NCI-H1105 (cell line): ENCODE measurements at places on chromosomes 12 and 14.

DNA sequence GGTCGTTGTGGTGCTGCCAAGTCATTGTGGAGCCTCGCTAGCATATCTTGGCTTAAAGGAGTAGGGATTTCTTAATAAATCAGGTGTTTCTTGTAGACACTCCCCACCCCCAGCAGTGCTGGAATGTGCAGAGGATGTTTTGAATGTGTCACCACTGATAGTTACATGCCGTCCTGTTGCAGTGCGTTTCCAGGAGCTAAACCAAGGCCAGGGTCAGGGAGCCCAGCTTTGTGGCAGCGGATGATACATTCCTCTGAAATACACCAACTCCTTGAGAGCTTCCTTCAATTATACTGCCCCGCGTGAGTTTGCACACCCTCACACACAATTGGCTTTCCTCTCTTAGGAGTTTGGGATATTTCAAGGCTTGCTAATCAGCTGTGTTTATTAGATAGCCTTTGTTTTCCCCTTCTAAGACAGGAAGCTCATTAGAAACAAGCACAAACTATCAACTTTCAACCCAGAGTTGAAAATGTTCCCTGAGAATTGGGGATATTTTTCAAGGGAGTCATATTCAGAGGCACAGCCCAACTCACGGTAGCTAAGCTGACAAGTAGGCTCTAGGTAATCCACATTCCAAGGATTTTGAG lies 154.9 kb downstream of the C12orf75 start:
- no peak for DNase-seq

GRCh38 chr12:25864306-25865276 lies 93.9 kb upstream of the RASSF8 start:
- DNase-seq = no peak

DNA sequence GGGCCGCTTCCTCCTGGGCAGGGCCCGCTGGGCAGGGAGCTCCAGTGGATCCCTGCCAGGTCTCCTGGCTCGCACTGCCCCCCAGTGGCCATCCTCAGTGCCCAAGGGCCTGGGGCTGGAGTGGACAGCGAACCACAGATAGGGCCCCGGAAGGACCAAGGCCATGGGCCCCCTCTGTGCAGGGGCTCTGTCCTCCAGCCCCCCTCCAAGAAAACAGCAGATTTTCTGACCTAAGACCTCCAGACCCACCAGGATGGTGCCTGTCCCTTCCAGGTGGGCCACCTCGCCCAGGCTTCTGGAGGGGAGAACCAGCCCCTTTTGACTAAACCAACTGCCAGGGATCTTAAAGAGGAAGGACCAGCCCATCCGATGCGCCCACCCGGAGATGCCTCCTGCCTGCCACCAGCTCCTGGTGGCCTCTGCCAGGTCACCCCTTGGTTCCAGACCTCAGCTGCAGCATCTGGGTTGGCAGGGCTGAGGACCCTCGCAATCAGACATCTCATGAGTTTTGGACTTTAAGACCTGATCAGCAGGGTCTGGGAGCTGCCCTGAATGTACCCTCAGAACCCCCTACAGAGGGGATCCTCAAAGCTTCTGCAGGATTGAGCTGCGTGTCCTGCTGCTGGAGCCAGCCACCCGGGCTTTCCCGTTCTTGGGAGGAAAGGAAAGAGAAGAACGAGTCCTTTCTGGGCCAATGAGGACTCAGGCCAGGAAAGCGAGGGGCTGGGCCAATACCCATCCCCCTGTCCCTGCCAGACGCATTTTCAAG lies 325.8 kb upstream of the DIO3 start:
- DNase-seq = peak; percentile 27

GRCh38 chr12:94327809-94328208 lies 131.9 kb downstream of the CEP83 start:
- no peak for DNase-seq

DNA sequence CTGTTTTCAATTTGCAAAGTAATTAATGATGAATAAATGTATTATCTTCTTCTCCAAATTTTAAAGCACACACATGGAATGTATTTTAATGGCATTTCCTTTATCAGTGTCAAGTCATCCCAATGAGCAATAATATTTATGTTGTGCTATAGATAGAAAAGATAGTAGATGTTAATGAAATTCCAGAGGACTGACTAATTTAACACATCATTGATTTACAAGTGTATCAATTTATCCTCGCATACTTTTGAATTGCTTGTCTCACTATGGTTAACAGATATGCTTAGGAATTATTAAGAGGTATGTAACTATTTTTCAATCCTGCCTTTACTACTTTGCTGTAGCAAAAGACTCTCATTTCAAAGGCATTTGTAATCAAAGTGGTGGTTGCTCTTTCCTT lies 842.9 kb downstream of the SLC6A15 start:
- no peak for DNase-seq

- no peak for DNase-seq
Measured at GRCh38 chr14:86639146-86639545, 1109.2 kb downstream of the FLRT2 start.

GRCh38 chr12:79423560-79423959 lies 267.2 kb downstream of the PAWR start:
- no peak for DNase-seq

DNA sequence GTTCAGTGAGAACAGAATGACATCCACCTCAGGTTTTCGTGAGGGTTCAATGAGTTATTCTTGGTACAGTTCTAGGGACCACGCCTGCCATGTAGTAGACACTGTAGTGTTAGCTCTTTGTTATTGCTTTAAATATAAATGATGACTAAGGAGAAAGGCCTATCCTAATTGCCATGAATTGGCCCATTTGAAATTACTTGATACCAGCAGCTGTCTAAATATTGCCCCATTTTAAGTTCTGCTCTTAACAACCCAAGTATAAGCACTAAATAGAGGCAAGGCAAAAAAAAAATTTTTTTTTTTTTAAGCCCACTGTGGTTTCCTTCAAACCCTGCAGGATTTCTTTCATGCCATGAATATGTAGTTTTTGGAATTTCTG lies 84.5 kb downstream of the BORCS5 start:
- DNase-seq = no peak

DNA sequence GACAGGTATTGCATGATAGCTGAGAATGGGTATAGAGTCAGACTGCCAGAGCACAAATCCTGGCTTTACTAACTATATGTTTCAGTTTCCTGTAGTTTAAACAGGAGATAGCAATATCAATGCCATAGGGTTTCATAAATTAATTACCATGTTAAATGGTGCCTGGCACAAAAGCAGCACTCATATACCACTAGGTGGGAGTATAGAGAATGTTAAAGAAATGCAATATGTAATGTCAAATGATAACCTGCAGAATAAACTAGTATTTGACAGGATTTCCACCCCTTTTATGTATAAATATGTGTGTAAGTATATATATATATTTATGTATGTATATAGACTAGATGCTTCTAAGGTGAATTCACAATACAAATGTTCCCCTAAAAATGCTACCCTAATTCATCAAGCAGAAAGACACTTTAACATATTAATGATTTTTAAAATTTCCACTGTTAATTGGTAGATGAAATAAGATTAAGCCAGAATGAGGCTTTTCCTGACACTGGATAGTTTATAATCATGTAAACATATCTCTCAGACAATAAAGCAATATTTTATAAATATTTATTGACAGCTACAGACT lies 8.6 kb downstream of the WDR89 start:
- peak; percentile 3 for DNase-seq

DNA sequence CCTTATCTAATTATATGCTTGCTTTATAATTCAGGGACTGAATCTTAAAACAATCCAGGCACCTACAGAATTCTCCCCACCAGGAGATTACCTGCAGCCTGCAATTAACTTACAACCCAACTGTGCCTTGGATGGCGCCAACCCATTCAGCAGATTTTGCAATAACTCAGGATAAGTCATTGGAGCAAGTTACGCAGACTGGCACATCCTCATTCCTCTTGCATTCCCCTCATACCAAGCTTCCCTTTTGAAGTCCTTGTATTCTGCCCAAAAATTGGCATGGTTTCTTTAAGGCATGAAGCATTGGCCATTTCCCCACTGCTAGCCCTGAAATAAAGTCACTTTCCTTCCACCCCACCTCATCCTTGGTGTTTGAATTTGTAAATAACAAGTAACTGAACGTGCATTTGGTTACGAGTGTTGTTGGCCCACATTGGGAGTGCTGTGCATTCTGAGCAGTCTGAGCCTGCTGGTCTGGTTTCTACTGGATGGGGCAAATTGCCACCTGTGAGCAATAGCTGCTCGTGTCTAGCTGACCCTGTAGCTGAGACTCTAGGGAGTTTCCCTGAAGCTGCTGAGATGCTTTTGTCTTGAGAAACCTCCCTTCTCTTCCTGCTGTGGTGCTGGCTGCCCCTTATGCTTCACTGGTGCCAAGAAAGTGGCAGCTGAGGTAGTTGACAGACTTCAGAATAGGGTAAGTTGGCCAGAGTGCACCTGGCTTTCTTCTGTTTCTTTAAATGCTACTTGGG lies 99.2 kb upstream of the SCAF11 start:
- DNase-seq = no peak

- DNase-seq = no peak
Measured at GRCh38 chr12:110860833-110861296, 14.1 kb downstream of the CCDC63 start.

- DNase-seq = no peak
Measured at GRCh38 chr14:42047421-42048055, 440.9 kb downstream of the LRFN5 start.

DNA sequence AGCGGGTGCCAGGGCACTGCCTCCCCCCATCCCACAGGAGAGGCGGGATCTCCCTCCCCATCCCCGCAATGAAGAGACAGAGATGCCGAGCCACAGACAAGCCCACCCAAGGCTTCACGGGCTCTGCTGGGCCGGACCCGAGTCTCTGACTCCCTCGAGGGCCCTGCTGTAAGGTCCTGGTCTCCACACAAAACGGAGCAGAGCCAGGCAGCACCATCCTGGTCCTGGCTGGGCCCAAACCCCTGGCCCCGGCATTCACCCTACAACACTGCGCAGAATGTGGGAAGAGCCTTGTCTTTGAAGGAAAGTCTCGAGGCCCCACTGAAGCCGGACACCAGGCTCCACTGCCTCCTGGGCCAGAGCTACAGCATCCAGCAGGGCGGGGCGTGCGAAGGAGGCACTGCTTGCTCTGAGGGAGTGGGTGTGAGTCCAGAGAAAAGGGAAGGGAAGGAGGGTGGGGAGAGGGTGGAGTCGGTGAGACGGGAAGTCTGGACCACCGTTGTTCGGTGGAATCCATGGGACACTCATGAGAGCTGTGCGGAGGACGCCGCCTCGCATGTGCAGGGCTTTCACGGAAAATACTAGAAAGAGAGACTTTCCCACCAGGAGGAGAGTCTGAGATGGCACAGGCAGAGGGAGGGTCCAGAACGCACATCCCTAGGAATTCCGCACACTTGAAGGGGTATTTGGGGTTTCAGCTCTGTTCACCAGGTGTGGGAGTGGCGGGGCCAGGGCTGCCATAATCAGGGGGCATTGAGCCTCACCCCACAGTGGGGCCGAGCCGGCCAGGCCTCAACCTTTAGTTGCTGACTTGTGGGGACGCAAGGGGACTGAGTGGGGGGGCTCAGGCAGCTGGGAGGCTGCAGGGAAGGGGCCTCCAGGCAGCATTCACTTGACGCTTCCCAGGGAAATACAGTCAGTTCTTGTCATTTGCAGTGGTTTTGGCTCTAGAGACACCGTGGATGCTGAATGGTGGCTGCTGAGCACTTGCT lies 36.8 kb downstream of the GALNT9 start:
- DNase-seq = no peak

GRCh38 chr12:55670276-55670675 lies 33.6 kb downstream of the OR10P1 start:
- no peak for DNase-seq

DNA sequence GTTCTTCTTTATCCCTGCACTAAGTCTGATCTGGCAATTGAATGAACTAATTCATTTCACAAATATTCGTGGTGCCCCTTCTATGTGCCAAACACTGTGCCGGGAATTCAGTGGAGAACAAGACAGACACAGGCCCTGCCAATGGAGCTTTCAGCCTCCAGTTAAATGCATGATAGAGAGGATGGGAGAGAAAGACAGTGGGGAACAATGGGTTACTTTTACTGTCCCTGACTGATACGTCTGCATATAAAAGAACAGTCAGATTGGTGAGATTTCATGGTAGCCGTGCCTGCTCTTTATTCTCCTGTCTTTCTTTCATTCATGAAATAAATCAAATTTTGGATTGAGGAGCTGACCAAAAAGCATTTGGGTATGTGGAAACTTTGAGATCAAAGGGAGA lies 78.5 kb downstream of the TMEM117 start:
- no peak for DNase-seq

GRCh38 chr14:96117101-96117897 lies 78.1 kb downstream of the C14orf132 start:
- peak; percentile 81 for DNase-seq

DNA sequence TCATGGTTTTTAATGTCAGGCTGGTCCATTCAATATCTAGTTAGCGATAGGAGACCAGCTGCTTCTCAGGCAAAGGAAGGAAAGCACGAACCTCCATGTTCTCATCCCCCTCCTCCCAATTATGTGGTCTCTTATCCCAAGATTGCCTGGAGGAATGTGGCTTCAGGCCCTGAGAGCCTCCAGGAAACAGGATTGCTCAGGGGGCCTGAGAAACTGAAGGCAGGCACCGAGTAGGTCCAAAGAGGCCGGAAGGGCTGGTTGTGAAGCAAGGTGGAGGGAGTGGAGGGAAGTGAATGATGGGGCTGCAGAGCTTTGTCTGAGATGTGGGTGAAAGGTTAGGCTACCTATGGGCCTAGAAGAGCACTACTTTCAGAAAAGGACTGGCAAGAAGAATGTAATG lies 188.2 kb upstream of the DDHD1 start:
- DNase-seq = no peak

GRCh38 chr14:87508333-87508732 lies 484.6 kb downstream of the GALC start:
- DNase-seq = no peak

- DNase-seq = no peak
Measured at GRCh38 chr14:24595073-24595808, 14.2 kb downstream of the GZMH start.

- DNase-seq = no peak
Measured at GRCh38 chr12:124666722-124667259, 99.4 kb upstream of the NCOR2 start.

GRCh38 chr14:83470959-83471695 lies 1937.5 kb upstream of the SEL1L start:
- DNase-seq = no peak

- DNase-seq = no peak
Measured at GRCh38 chr12:114769634-114770033, 85.7 kb upstream of the TBX3 start.

DNA sequence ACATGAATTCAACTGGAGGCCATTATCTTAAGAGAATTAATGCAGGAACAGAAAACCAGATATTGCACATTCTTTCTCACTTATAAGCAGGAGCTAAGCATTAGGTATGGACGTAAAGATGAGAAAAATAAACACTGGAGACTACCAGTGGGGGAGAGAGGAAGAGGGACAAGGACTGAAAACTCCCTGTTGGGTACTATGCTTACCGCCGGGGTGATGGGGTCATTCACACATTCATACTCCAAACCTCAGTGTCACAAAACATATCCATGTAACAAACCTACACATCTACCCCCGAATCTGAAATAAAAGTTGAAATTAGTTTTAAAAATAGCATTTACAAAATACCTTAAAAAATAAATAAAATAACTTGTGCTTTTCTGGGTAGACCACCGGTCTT lies 80.8 kb upstream of the RAP1B start:
- no peak for DNase-seq
